ENCODE measurements at places on chromosomes 5 and 9. TPM values are rescaled to one million over a fixed set of nuclear protein-coding genes. Genes with fewer than 3 reads are reported as not detected.

- no peak for DNase-seq
Measured at GRCh38 chr5:142677198-142677597, 8.7 kb downstream of the FGF1 start.

DNA sequence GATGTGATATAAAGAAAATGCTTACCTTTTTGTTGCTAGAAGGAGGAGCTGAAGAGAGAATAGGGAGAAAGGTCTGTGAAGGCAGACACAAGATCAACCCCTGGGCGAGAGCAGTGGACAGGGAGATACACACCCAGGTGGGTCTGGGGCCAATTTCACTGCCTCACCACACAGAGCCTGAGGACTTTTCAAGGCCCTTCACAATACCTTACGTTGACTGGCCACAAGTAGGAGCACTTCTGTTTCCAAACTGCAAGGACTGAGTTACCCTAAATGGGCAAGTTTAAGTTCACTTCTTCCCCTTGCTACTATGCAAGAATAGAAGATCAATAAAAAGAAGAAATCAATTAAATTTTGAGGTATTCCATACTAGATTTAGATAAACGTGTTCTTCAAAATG is 174.5 kb upstream of the SLC12A2 start:
- DNase-seq = peak; percentile 13

- DNase-seq = no peak
Measured at GRCh38 chr5:141260458-141261237, 15.5 kb downstream of the PCDHB15 start.

- DNase-seq = no peak
Measured at GRCh38 chr5:107072967-107073366, 597.8 kb downstream of the EFNA5 start.

DNA sequence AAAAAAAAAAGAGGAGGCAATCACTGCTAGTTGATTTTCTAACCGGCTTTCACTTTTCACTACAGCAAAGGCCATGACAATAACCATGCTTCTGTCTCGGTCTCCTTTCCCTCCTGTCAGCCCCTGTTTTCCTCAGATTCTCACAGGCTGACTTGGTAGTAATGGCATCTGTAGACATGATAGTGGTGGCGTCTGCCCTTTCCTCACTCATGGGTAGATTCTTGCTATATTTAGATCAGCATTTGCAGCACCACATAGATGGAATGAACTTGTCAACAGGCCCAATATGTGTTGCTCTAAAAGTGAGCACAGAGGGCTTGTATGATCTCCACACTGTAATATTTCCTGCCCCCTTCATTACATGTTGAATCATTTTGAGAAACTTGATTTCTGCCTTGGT is 120.3 kb upstream of the FTMT start:
- no peak for DNase-seq

DNA sequence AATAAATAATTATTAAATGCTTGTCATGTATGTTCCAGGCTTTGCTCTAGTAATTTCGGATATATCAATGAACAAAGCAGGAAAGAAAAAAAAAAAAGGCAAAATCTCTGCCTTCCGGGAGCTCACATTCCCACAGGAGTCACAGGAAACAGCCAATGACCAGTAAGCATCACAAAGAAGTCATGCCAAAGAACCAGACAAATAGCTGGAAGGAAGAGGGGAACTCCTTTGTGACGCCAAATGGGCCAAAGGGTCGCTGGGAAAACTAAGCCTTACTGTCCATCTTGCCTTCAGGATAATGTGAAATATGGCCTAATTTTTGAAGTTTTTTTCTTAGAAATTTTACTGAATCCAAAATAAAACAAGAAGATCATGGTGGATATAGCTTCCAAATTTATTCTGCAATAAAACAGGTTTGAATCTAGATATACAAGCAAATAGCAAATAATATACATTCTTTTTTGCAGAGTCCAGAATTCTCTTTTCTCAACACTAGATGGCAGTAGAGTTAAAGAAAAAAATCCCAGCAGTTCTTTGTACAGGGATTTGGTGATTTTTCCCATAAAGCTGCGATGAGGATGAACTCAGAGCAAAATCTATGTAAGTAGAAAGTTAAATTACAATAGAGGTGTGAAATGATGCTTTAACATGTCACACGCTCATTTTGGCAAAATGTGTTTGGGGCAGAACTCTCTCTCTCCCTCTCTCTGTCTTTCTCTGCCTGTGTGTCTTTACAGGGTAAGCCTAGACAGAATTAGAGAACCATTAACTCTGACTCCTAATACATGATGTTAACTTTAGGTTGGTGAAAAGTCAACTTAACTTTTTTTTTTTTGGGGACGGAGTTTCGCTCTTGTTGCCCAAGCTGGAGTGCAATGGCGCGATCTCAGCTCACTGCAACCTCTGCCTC is 60.0 kb upstream of the TUT7 start:
- peak; percentile 49 for DNase-seq

DNA sequence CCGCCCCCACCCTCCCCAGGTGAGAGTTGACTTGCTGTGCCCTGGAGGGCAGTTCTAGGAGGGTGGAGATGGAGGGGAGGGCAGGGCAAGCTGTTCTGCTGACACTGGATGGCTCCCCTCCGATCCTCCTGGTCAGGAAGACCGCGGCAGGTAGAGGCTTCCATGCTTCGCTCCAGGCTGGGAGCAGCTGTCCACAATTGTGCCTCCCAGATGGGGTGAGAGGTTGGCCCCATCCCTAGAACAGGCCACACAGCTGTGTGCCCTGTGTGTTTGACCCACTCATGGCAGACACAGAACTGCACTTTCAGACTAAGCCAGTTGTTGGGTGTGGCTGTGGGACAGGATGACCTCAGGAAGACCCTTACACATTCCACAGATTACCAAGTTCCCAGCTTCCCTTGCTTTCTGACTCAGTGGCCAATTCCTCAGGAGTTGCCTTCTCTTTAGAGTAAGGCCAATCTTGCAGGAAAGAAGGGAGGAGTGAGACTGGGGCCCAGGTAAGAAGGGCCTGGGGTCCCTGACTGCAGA is 72.1 kb upstream of the HSPA9 start:
- no peak for DNase-seq

DNA sequence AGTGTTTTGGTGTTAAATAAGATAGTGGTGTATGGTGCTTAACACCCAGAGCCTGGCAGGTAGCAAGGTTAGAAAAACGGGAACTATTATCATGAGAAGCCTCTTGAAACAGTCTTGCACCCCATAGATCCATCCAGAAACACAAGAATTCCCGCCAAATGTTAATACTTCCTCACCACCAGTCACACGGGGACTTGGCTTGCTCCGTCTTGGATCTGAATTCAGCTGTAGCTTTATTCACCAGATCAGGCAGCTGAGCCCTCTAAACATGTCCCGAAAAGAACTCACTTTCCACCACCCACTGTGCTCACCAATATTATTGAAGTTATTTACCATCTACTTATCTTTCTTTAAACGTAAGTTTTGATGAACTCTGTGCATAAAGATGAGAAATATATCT is 101.6 kb upstream of the PTPN3 start:
- DNase-seq = no peak

DNA sequence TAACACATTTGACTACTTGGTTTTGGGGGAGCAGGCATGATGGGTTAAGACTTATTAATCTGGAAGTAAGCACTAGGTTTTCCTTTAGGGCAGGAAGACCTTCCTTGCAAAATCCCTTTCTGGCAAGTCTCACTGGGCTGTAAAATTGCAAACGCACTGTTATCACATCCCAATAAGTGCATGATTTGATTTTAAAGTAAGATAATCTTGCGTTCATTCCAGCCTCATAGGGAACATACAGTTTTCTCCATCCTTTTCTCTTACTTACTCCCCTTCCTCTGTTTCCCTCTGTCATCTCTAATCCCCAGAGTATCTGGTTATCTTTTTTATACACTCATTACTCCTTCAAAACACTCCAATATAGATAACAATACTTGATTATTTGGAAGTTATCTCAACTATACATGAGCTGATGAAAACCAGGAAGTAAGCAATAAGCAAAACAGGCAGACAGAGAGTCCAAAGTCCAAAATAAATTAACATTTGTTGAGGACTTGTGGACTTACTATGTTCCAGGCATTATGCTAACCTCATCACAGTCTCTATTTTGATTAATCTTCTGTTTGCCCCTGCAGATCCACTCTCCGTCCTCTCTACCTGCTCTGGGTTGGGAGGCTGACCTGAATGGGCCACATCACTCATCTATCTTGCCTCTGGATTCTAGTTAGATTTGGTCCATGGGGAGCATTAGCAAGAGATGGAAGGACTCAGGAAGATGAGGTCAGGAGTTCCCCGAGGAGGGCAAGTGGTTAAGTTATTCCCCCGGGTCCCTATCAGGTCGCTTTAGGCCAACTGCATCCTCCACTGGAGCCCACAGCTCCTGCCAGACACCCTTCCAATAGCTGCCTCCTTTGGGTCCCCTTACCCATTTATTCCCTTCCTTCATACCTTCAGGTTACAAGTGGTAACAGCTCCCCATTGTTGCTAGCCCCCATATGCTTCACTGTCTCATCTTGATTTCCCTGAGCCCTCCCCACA is 60.2 kb downstream of the SLC22A5 start:
- no peak for DNase-seq

DNA sequence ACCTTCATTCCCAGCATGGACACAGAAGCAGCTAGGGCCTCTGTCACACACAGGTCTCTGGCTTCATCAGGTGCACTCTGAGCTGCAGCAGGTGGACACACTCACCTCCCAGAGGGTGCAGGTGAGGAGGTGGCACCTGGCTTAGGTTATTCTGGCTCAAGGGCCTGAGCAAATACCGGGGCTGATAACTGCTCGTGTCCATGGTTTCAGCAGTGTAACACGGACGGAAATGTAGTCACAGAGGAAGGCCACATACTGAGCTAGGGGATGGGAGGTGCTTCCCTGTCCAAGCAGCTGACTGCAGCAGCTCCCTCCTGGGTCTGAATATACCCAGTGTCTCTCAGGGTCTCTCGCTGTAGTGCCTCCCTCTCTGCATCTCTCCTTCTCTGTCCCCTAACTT is 5.7 kb downstream of the PHF2 start:
- no peak for DNase-seq

DNA sequence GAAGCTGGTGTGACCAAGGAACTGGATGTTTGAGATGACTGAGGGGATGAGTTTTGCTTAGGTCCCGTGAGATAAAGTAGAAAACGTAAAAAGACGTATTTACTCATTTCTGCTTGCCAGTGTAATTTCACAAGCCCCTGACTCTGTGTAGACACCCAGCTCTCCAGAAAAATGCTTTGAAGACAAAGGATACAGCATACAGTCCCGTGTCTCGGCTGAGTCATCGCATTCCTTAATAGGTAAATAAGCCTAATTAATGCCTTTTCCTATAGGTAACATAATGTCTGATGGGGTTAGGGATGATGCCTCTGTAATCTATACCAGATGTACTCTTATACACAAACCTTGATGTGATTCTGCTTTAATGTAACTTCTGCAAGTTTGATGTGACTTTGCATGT is 20.2 kb downstream of the S100Z start:
- DNase-seq = no peak

DNA sequence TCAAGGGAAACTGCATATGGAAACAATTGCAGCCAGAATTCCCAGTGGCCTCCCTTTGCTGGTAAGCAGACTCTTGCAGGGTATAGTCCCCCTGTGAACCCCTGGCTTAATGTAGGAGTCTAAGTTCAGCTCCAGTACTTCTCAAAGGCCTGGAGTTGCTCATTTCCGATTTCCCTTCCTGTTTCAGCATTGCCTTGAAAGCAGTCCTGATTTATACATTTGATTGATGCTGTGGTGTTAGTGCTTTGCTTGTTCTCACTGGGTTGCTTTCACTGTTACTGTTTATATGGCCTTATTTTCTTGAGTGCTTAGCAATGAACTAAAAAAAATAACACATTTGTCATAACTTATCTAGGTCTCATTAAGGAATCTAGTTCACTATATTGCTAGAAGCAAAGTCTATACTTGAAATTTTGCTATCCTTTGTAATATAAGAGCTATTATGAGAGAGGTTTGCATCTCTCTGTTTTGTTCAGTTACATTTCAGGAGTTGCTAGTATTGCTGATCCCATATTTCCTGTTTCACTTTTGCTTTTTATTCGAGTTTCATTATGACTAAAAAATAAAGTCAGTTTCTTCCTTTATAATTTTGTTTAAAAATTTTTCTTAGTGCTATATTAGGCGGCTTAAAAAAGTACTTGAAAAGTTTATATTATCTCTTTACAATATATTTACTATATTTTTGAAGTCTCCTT is 122.4 kb upstream of the NMUR2 start:
- DNase-seq = no peak

DNA sequence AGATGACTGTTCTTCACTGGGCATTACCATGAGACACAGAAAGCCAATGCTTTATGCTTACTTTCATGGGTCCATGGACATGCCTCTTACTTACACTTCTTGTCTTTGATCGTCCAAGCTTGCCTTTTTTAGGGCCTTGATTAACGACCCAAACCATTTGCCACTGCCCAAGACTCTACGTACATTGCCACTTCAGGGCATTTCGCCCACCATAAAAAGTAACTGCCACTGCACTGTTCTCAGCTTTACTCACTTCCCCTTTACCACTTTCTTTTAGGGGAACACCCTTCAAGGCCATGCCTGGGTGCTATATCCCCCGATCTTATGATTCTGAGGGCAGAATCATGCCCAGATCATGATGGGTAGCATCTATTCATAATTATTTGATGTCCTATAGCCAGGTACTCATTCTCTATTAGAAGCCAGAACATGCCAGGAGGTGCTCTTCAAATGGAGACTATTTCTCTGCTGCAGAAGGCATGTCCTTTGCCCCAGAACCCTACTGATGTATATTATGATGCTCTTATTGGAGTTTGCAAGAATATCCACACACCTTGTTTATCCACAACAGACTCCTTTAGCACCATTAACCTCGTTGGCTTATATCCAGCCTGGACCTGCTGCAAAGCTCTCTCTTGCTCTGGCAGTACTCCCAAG is 64.1 kb upstream of the RAD23B start:
- DNase-seq = no peak

GRCh38 chr5:171840711-171841522 is 55.3 kb downstream of the SMIM23 start:
- no peak for DNase-seq

DNA sequence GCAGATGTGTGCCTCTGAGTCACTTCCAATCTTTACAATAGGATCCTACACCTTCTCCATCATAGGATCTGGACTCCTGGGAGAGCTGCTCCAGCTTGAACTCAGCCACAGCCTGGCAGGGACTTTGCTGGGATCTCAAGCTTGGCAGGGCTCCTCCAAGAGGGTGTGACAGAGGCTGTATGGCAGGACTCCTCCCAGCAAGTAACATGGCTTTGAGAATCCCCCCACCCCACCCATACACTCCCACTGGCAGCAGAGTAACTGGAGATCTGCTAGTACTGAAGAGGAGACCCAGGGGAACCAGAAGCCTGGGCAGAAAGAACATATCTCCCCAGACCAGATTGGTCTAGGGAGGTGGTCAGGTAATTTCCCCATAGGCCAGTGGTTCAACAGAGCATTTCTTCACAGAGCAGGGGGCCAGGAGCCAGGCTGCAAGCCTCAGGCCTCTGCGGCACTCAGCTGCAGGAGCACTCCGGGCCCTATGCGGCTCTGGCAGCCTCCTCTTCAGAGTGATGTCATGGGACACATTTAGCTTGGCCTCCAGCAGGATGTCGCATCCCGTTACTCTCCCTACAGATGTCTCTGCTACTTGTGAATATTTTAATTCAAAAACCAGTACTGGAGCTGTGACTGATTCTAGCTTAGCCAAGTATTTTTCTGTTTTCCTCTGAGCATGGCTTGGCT is 1.7 kb upstream of the ACSL6 start:
- DNase-seq = no peak

Gene C5orf58
- polyA plus RNA-seq = not detected

Gene ORM2
- polyA plus RNA-seq = not detected

Gene NIPSNAP3A
- 48.9 TPM for polyA plus RNA-seq

Gene HAND1
- polyA plus RNA-seq = 2.6 TPM

Gene PCDHA12
- 0.54 TPM for polyA plus RNA-seq

Gene LCN15
- not detected for polyA plus RNA-seq

Gene ZNG1F
- 12.6 TPM for polyA plus RNA-seq

Gene MYOZ3
- 0.26 TPM for polyA plus RNA-seq

Measured in SK-N-SH (cell line).